ENCODE measurements at places on chromosomes 2 and 18. TPM values are rescaled to one million over a fixed set of nuclear protein-coding genes. Genes with fewer than 3 reads are reported as not detected.

GRCh38 chr2:126778561-126779501 is 119.9 kb upstream of the TEX51 start:
- no peak for DNase-seq

Gene FBXO15
- polyA plus RNA-seq, result 5.2 TPM

GRCh38 chr18:61388010-61388409 is 54.8 kb downstream of the CDH20 start:
- no peak for DNase-seq

DNA sequence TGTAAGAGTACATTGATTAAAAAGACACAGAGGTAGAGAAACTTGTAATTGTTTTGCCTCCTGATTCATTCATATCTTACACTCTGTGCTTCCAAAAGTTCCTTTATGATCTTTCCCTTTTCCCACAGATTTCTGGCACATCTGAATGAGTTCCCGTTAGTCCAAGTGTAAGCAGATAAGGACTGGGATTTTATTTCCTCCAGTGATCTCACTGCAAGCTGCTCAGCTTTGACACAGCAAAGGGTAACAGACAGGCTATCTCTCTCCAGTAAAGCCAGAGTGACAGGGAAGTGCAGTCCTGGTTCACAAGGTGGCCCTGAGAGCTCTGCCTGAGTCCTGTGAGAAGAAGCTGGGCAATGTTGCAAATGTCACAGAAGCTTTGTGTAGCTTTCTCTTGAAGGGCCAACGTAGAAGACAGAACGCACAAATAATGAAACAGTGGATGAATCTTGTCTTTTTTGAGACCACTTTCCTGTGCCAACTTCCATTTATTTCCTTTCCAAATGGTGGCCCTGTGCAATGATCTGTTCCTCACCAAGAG is 32.5 kb upstream of the KCNE4 start:
- DNase-seq, result no peak

GRCh38 chr2:218429911-218430692 is 11.2 kb downstream of the VIL1 start:
- DNase-seq, result no peak

Gene INHA
- polyA plus RNA-seq, result 0.51 TPM

- DNase-seq, result no peak
Observed at GRCh38 chr2:12008425-12009061, 262.1 kb downstream of the LPIN1 start.

- no peak for DNase-seq
Observed at GRCh38 chr2:168185583-168186274, 61.7 kb downstream of the STK39 start.

DNA sequence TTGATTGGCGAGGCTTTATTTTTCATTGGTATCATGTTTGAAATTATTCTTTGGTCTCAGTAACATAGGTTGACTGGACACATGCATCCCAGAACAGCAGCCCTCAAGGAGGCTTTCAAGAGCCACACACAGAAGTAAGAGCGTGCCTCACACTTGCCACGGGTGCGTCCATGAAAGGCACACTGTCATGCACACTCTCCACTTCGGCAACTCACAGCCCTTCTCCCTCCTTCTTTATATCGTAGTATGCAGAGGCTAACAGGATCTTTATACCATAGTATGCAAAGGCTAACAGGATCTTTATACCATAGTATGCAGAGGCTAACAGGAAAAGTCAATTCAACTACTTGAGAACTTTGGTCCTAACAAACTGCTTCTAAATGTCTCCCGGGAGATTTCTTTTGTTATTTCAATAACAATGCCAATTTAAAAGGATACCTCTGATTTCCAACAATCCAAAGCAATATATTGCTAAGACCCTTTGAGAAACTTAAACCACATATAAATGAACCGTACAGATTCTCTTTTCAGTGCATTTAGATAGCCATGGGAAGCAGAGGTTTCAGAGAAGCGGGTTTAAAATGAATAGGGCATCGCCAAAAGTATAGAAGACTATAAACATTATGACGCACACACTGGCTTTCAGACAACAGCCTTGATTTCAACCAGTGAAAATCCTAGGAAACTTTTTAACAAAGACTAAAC is 26.5 kb upstream of the ZNF516 start:
- DNase-seq, result no peak

- DNase-seq, result no peak
Observed at GRCh38 chr18:73824671-73825070, 323.0 kb downstream of the FBXO15 start.

Gene CHRNG
- 0.99 TPM for polyA plus RNA-seq

DNA sequence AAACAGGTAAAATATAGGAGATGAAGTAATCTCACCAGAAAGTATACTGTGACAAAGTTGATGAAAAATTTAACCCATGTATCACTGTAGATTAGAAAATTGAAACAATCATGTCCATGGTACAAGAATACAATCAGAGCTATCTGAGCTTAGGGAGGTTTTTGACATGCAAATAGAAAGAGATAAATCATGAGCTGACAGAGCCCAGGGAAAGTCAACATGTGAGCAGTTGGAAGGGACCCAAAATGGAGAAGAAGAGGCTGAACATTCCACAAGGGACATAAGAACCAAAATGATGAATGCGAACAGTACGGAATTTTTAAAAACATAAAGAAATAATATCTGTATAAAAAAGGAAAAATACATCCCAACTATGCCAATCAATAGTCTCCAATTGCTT is 395.4 kb upstream of the CYRIA start:
- DNase-seq, result no peak

DNA sequence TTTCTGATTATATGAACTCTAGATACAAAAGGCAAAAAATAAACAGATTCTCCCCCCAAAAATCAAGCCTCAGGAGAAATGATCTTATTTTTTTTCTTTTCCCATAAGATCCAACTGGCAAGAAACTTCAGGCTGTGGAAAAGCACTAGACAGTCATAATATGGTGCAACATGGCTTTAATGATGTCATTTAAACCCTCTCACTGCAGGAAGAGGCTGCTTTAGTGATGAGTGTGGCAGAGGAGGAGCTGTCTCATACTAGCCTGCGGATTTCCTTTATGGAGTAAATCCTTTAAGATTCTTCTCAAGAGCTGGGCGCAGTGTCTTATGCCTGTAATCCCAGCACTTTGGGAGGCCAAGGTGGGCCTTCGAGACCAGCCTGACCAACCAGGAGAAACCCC is 83.3 kb upstream of the CD28 start:
- DNase-seq, result no peak

GRCh38 chr2:237474931-237475703 is 11.9 kb upstream of the MLPH start:
- DNase-seq, result peak; percentile 78
